ENCODE measurements at places on chromosomes 4 and X. TPM values are rescaled to one million over a fixed set of nuclear protein-coding genes. Genes with fewer than 3 reads are reported as not detected.

MAGEC1 gene
- total RNA-seq: not detected

DNA sequence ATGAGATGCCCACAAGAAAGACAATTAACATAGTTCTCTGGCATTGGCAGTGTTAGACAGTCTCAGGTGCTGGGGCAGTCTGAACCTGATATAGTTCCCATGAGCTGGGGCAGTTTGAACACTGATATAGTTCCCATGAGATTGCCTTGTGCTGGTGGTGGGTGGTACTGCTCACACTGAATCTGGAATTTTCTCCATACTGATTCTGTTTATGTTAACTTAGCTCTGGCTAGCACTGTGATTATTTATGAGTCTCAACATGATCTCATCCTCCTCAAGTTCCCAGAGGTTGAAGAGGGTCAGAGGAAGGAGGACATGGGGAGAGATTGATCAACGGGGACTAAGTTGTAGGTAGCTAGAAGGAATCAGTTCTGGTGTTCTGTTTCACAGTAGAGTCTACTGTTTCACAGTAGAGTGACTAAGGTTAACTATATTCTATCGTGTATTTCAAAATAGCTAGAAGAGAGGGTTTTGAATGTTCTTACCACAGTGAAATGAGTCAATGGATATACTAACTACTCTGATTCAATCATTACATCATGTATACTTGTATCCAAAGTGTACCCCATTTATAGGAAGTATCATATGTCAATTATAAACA, 379.9 kb downstream of the ADAM29 start:
- DNase-seq: no peak

PCSK1N gene
- 19.7 TPM for total RNA-seq

SASH3 gene
- total RNA-seq: 6.1 TPM

- DNase-seq: peak; percentile 56
Observed at GRCh38 chr4:74365761-74366160, 816 bp downstream of the EREG start.

DNAAF6 gene
- total RNA-seq: not detected

- DNase-seq: no peak
Observed at GRCh38 chr4:130147641-130148040, 1051.7 kb downstream of the C4orf33 start.

- DNase-seq: no peak
Observed at GRCh38 chrX:151073767-151074166, 90.6 kb downstream of the HMGB3 start.

GRCh38 chr4:121551881-121552280, 144.9 kb downstream of the ANXA5 start:
- DNase-seq: no peak

- DNase-seq: no peak
Observed at GRCh38 chr4:106039796-106040195, 144.5 kb downstream of the NPNT start.

NR3C2 gene
- total RNA-seq: 108 TPM

CT45A1 gene
- total RNA-seq: not detected

DNA sequence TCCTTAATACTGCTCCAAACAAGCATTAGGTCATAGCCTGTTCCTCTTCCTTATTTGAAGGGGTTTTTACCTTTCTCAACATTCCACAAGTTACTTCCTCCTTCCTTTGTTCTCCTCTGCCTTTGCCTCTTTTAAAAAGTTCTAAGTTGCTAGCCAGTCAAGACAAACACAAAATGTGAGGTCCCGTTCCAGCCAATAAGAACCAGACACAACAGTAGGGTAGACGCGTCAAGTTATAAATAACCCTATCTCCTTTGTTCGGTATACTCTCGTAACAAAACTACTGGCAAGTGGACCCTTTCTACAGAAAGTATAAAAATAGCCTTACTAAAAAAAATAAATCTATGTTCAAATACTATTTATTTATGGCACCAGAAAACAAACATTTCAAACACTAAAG, 6.3 kb upstream of the ACE2 start:
- DNase-seq: no peak

TMEM156 gene
- total RNA-seq: 0.44 TPM

NAP1L3 gene
- total RNA-seq: 4.7 TPM

GRCh38 chr4:6668391-6668790, 25.3 kb upstream of the S100P start:
- no peak for DNase-seq

DNA sequence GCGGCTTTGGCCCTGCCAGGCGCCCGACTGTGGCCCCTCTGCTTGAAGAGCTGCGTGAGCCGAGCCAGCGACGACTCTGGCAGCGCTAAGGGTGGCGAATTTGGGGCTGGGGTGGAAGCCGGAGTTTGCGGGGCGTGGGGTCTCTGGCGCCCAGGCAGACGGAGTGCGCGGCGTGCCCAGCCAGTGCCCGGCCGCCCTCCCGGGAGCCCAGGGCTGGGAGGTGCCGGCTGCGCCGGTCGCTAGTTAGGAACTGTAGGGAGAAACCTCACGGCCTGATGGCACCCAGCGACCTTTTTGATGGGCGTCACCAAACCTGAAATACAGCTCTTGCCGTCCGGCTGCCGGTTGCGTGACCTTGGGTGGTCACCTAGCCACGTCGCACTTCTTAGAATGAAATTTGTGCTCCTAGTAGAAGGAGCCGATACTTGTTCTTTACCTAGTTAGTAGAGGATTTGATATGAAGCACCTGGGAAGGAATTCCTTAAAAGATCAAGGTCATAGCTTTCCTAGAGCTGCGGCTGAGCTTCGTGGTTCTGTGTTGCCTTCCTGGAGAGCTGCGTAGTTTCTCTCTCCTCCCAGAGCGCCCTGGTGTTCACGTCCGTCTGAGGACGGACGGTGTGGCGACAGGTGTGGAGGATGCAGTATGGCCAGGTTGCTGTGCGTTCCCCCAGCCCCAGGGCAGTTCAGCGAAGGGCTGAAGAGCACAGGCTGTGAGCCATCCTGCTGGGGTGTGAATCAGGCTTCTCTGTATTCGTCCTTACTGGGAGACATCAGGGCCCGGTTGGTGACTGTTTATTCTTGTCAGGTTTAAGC, 680 bp downstream of the MAEA start:
- DNase-seq: peak; percentile 69

DNA sequence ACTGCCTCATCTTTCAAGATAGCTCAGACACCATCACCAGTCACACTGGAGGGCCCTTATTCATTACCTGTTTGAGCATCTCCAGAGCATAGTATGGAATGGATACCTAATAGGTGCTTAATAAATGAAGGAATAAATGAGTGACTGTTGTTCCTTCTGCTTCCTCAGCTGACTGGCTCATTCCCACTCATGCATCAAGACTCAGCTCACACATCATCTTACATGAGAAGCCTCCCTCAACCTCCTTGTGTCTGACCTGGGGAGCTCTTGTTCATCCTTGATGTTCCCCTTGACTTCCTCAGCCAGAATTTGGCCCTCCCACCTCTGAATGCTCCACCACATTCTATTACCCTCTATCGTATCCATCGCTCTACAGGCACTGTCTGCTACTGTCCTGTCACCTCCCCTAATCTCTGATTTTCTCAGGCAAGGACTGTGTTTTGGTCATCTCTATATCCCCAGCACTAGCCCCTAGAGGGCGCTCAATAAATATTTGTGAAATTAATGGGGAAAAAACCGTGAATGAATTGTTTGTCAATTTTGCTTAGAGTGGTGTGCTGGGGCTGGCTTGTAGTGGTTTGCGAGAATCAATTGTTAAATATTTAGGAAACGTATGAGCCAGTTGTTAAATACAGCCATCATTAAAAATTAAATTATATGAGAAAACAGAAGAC, 88.3 kb downstream of the NHSL2 start:
- no peak for DNase-seq

RPL39 gene
- total RNA-seq: 1,261 TPM

ZCCHC18 gene
- 0.55 TPM for total RNA-seq

OTUD6A gene
- not detected for total RNA-seq

GRCh38 chr4:154364066-154364845, 127.3 kb downstream of the DCHS2 start:
- no peak for DNase-seq

IL9R gene
- total RNA-seq: 0.63 TPM

DNA sequence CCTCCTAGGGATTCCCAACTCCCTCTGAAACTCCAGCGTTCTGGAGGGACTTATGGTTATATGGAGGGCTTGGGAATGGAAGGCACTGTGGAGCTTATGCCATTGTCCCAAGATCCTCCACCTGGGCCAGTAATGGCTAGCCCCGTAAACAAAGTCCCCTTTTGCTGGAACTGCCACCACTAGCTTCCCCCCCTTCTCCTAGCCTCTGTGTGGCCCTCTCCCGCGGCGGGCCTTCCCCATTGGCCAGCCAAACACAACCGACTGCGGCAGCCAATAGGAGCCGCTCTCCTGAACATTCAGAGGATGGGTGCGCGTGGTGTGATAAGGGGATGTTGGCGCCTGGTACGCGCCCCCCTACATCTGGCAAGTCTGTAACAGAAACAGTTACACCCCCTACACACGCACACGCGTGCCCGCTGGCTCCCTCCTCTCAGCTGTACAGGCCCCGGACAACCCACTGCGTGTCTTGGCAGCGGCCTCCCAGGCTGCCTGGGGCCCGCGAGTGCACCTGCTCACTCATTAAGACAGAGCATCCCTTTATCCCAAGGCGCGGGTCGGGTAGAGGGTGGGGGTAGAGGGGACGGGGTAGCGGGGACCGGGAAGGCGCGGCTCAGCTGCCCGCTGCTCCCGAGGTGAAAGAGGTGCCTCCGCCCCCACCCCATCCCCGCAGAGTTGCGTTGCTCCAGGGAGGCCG, 863 bp upstream of the RAB33A start:
- DNase-seq: no peak

DNA sequence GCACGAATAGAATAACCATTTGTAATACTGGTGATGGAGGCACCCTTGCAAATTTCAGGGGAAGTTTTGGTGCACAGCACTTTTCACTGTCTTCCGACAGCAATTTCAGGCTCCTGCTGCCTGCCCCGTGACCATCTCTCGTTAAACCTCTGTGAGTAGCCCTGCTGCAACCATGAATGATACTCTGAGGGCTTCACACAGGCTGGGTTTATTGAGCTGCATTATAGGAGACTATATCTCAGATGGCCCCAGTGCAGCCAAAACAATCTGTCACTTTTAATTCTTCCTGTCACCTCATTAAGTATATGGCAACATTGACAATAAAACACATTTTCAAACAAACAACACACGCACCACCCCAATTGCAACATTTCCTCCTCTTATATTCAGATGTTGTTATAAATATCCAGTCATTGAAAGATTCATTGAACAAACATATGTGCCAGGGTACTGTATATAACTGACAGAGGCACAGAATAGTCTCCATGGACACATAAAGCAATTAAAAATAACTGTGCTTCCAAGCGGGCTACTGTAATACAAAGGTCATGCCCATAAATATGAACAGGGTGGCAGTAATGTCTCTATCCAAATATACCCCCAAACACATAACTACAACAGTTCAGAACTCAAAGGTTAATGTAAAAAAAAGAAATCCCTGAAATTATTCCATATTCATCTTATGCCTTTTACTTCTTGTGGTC, 477.0 kb downstream of the GBA3 start:
- DNase-seq: no peak

DNA sequence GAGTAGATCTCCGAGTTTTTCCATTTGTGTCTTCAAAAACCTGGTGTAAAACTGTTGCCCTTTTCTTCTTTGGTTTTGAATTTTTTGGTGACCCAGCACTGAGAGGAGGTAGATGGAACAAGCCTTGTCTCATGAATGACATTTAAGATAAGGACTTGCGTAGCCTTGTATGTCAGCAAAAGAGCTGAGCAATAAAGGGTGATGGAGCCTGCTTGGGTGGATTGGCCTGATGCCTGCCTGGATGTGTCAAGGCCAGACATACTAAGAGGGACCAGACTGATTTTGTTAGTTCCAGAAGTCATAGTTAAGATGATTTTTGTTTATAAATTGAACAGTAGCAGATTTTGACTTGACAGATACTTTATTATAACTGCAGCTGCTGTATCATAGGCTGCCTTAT, 134.9 kb downstream of the POLA1 start:
- no peak for DNase-seq

GRCh38 chr4:55269995-55270394, 76.0 kb upstream of the SRD5A3 start:
- no peak for DNase-seq

DNA sequence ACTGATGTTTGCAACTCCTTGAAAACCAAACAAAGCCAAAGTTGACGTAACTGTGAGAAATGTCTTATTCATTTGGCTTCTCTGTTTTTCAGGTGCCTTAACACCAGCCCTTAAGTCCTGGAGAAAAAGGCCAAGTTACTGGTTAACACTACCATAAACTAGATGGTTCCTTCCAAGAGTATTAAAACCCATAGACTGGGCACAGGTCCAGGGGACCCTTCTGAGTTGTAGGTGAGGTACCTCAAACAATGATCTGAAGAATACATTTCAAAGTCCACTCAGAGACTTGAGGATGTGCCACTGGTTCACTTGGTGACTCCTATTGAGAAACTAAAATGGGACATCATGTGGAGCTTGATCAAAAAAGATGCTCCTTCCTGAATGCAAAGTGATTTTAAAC, 87.0 kb downstream of the NKX6-1 start:
- no peak for DNase-seq

DNA sequence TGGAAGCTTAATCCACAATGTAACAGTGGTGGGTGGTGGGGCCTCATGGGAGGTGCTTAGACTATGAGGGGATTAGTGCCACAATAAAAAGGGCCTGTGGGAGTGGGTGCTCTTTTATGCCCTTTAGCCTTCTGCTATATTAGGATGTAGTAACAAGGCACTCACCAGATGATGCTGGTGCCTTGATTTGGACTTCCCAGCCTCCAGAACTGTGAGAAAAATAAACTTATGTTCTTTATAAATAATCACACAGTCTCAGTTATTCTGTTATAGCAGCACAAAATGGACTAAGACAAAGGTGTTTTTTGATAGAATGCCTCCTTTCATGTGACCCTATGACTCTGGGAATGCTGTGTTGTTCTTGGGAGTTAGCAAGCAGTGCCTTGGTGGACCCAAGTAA, 89.8 kb downstream of the STIM2 start:
- DNase-seq: no peak

LANCL3 gene
- 6.9 TPM for total RNA-seq
